ENCODE measurements at places on chromosomes 4 and X.

DNA sequence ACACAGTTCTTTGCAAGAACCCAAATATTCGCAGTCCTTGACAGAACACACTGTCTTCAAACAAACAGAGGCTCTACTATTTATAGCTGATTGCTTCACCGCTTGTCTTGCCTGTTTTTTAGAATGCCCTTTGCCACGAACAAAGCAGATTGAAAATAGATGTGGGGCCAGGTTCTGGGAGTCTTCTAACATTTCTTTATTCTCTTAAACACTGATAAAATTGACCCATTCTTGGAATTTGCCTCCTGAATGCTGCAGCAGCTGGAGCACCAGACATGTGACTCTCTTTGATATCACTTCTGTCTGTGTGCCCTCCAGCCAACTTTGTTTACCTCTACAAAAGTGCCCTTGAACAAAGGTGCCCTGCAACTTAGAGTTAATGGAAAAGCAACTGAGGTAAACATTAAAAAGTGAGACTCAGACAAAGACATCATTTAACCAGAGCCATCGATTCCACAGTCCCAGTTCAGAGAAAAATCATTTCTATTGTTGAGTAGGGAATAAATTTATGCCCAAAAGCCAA, 64.2 kb upstream of the SPP1 start:
- no peak for DNase-seq

GRCh38 chr4:84110040-84110439, 389.1 kb downstream of the NKX6-1 start:
- no peak for DNase-seq

GRCh38 chr4:127214016-127214415, 418.7 kb upstream of the INTU start:
- DNase-seq = no peak

- no peak for DNase-seq
Observed at GRCh38 chr4:150021483-150021882, 56.8 kb upstream of the DCLK2 start.

GRCh38 chr4:145507636-145508035, 26.0 kb downstream of the SMAD1 start:
- no peak for DNase-seq

- DNase-seq = no peak
Observed at GRCh38 chr4:142565771-142566170, 280.3 kb downstream of the INPP4B start.
